ENCODE measurements at places on chromosomes 1 and 21.

- DNase-seq, result no peak
These were observed 477.5 kb downstream of the SMYD3 start for GRCh38 chr1:246029616-246030015.

GRCh38 chr1:178560871-178561376 lies 48.0 kb downstream of the TEX35 start:
- DNase-seq, result no peak

DNA sequence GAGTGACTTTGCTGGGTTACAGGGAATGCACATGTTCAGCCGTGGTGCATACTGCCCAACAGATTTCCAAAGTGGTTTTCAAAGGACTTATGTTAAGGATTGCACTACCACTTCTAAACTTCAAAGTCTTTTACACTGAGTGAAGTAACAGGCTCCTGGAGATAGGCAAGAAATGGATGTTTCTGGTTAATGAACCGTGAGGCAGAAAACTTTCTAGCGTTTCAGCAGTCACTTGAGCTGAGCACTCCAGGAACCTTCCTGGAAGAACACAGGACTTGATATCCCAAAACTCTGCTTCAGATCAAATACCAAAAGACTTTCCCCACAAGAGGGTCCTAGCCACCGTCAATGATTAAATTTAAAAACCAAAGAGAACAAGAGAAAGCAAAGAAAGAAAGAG lies 74.3 kb upstream of the ATP1A1 start:
- DNase-seq, result peak; percentile 12

GRCh38 chr1:114457675-114458236 lies 53.2 kb downstream of the TRIM33 start:
- DNase-seq, result no peak

DNA sequence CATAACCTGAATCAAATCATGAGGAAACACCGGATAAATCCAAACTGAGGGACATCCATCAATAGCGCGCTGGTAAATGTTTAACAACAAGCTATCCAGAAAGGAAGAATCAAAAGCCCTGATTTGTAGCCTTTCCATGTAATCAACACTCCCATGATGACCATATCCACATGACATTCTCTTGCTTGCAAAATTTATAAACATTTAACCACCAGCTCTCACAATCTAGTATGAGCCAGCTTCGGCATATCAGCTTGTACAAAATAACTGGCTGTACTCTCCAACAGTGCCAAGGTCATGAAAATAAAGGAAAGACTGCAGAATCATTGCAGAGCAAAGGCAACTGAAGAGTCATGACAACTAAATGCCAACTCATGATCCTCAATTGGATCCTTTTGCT lies 15.7 kb downstream of the HSD11B1 start:
- DNase-seq, result no peak

- no peak for DNase-seq
These were observed 4.5 kb upstream of the NFASC start for GRCh38 chr1:204866051-204866596.

DNA sequence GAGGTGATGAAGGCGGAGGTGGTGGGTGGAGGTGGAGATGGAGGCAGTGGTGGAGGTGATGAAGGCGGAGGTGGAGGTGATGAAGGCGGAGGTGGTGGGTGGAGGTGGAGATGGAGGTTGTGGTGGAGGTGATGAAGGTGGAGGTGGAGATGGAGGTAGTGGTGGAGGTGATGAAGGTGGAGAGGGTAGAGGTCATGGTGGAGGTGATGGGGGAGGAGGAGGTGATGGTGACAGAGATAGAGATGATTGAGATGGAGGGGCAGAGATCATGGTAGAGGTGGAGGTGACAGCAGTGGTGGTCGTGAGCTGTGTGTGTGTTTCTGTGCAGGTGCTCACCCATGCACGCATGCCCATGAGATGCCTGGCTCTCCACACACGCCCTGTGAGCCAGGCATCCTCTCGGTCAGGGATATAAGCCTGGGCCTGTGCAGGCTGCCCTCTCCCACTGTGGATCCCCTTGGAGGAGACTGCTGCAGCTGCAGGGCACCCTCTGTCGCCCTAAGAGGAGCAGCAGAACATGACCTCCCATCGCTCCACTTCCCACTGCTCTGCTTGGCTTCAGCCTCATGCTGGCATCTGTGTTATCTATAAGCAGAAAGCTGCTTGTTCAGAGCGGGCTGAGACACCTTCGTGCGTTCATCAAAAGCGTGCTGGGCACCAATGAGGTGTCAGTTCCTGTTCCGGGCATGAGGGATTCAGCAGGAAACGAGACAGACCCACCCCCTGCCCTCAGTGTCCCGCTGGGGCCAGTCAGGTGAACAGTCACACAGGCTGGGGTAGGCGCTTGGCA lies 20.5 kb upstream of the NPHP4 start:
- DNase-seq, result no peak

DNA sequence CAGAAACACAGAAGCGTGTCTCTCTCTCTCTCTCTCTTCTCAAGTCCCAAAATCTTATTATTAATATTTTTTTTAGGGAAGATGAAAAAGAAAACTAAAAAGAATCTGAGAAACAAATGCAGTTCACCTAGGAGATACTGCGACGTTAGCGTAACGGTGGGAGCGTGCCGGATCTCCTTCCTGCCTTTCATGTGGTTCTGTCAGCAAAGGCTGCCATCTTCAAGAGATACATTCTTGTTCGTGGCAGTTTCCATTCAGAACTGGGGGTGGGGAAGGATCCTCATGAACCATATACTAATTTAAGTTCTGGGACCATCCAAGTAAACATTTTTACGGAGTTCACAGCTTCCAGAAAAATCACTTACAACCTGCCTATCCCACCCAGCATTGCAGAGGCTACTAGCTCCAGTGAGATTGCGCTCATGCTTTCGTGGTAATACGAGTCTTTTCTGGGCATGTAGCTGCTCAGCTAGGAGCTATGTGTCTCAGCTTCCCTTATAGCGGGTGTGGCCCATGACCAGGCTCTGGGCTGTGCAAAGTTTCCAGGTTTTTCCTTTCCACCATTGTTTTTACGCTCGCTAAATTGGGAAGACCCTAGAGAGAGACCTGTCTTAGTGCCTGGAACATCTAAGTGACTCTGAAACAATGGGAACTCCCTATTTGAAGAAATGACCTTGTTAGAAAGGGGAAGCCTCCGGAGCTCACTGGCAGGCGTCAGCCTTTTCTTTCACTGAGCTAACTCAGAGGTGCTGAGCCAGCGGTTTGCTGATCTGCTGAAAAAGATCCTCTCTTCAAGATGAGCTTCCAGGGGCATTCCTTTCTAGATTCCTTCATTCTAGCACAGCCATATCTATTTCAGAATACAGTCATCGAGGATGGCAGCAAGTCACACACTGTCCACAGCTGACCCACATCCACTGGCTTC lies 17.3 kb downstream of the SLAMF1 start:
- DNase-seq, result no peak

- no peak for DNase-seq
These were observed 141.7 kb upstream of the SOD1 start for GRCh38 chr21:31517664-31518414.

GRCh38 chr1:192890134-192890533 lies 81.3 kb downstream of the RGS2 start:
- no peak for DNase-seq

DNA sequence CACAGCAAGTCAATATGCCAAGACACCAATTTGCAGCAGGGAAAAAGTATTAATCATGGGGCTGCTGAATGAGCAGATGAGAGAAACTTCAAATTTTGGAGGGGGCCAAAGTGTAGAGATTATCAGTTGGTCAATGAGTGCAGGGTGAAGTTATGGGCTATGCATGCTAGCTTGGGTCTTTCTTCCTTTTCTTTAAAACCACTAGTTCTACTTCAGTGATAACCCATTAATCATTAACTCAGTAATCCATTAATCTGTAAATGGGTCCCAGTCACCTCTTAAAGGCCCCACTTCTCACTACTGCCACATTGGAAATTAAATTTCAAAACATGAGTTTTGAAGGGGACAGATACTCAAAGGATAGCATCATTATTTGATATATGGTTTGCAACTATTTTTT lies 688.6 kb upstream of the ADGRL4 start:
- peak; percentile 62 for DNase-seq

DNA sequence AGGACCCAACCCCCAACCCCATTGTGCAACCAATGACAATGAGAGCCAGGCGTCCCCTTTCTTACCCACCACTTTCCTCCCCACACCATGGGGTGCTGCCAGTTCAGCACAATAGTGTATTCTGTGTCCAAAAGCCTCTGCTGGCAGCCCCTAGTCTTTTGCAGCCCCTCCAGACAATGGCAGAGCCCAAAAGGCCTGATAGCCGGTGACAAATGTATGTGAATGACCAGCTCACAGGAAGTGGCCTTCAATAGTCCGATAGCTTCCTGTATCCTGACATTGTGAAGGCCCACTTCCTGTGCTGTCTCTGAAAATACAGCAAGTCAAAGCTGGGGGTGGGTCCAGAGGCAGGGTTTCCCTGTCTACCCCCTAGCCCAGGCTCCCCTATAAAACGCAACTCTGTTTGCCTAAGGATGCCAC lies 16.6 kb downstream of the SMIM12 start:
- no peak for DNase-seq

All from kidney glomerular epithelial cell (primary cell).